Amniotic stem cell (primary cell): ENCODE measurements at places on chromosomes 12 and 14.

- DNase-seq: no peak
Observed at GRCh38 chr14:67875175-67876006, 55.8 kb downstream of the RAD51B start.

DNA sequence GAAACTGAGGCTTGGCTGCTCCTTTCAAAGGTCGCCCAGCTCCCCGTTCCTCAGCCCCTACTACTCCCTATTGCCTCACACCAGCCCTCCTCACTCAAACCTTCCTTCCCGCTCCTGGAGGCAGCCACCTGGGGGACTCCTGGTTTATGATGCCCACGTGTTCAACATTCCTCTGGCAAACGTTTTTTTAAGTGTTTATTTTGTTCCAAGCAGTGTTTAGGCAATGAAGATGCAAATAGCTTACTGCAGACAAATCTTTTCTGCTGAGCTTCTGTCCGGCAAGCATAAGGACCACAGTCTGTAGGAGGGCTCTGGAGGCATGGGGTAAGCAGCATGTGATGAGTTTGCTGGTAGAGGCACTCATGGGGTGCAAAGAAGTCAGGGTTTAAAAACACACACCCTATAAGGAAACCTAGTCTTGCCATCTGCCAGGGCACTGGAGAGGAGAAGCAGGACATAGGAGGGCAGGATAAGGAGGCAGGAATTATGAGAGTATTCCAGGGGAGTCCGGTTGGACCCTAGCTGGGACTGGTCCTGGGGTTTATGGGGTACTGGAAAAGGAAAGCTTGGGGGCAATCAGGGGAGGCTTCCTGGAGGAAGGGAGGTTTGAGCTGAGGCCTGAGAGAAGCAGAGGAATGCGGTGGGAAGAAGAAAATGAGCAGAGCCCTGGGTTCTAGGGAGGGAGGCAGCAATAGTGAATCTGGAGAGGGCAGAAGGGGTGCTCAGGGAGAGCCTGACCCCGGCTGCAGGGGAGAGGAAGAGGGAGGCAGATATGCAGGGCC lies 123.3 kb downstream of the NCOR2 start:
- DNase-seq: no peak

GRCh38 chr12:57782243-57782607 lies 362 bp upstream of the TSFM start:
- DNase-seq: no peak

GRCh38 chr12:111455448-111456320 lies 50.0 kb downstream of the SH2B3 start:
- DNase-seq: no peak

- DNase-seq: no peak
Observed at GRCh38 chr12:46524778-46525177, 152.2 kb upstream of the SLC38A2 start.

DNA sequence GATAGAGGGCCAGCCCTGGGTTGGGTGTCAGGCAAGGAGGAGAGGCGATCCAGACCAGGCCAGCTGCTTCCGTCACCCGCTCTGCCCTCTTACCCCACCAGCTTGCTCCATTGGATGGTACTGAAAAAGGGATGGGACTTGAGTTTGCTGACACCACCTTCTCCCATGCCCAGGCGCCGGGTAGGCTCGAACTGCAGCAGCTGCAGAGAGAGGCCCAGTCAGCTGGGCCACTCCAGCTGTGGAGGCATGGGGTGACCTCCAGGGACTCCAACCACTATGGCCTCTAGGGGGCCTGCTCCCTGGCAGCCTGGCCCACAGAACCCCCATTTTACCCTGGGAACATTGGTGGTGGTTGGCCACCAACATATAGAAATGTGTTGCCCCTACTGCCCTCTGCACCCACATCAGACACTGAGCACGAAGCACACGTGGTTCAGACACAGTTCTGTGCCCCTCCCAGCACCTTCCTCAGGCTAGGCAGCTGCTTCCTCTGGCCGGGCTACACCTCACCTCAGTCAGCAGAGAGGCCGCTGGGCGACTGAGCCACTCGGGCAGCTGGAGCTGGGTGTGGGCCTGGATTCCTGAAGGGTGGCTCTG lies 16.0 kb downstream of the RPS6KL1 start:
- no peak for DNase-seq
